Stimulated activated CD4-positive, alpha-beta T cell treated with anti-CD3 and anti-CD28 coated beads, TNF-alpha, amount 100 ng/mL, for 48 hours (primary cell): ENCODE measurements at places on chromosomes 3 and 15.
A peak's percentile ranks its signal among the peaks of the same experiment; 100 is the strongest.

DNA sequence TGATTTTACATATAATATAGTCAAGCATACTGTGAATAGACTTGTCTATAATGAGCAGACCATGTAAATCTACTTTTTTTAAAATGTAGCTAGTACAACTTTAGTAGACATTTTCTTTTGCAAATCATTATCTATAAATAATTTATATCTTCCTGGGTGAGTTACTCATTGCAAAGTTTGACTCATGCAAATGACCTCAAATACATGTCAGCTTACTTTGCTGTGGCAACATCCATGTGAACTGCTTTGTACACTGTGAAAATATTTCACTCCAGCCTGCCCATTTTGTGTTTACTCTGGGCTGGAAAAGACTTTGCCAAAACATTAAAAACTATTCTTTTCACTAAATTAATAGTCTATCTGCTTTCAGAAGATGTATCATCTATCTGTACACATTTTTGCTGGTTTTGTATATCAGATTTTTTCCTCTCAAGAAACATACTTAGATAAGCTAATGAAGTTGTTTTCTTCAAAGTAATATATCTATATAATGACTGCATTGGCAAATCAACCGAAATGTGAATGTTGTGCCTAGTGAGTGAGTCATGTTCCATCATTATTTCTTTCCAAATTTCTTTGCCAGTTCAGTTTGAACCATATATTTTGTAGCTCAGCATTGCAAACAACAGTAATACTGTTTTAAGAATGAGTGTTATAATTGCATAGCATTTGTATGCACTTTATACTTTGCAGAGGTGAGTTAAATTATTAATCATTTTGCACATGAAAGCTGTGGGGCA is 26.5 kb downstream of the IGSF10 start:
- DNase-seq = no peak

- no peak for DNase-seq
These were observed 163.8 kb downstream of the SV2B start for GRCh38 chr15:91263632-91264531.

GRCh38 chr15:101397521-101398003 is 91.9 kb downstream of the PCSK6 start:
- no peak for DNase-seq

- no peak for DNase-seq
These were observed 560.1 kb downstream of the NLGN1 start for GRCh38 chr3:173957646-173958045.

- DNase-seq = no peak
These were observed 326.6 kb downstream of the NR2F2 start for GRCh38 chr15:96657096-96657495.

GRCh38 chr15:91704343-91704742 is 149.2 kb upstream of the SLCO3A1 start:
- DNase-seq = no peak

DNA sequence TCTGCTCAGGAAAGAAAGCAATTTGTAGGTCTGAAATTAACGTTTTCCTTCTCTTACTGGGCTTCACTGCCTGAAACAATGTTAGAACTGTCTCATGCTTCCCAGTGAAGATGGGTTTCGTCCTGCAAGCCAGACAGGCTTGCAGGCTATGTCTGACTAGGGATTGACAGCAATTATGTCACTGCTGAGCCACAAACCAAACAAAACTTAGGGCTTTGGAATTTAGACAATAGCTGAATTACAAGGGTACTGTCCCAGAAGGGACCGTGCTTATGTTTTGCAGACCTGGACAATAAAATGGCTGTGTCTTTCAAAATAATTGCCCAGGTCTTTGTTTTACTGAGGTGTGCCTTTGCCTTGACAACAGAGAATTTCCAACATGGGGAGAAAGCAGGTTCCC is 46.3 kb upstream of the CCDC80 start:
- DNase-seq = no peak

- DNase-seq = no peak
These were observed 265.2 kb upstream of the ZNF385D start for GRCh38 chr3:22016197-22016596.

DNA sequence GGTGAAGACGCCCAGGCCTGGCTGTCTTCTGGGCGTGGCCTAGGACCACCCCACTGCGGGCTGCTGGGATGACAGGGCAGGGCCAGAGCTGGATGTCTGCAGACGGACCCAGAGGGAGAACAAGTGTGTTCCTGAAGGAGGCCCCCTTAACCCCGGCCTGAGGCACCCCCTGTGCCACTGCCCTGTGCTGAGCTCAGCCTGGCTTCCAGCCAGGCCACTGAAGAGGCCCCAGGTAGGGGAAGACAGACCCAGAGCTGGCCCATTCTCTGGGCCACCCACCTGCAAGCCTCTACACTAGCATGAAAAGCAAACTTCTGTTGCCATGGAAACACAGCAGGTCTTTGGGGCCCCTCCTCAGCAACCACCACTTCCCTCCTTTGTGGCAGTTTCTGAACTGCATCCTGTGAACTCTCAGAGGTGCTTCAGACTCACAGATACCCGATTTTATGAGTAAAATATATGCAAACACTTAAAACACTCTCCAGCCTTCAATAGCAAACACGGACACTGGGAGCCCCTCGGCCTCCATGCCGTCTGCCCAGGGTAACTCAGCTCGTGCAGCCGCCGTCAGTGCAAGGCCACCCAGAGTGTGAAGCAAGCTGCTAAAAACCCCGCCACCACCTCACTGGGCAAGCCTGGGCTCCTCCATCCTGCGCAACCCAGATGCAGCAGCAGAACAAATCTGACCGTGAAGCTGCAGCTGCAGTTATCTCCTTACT is 42.5 kb downstream of the CMTM6 start:
- DNase-seq = peak; percentile 51

- no peak for DNase-seq
These were observed 172.2 kb downstream of the PPM1L start for GRCh38 chr3:160928183-160928726.

DNA sequence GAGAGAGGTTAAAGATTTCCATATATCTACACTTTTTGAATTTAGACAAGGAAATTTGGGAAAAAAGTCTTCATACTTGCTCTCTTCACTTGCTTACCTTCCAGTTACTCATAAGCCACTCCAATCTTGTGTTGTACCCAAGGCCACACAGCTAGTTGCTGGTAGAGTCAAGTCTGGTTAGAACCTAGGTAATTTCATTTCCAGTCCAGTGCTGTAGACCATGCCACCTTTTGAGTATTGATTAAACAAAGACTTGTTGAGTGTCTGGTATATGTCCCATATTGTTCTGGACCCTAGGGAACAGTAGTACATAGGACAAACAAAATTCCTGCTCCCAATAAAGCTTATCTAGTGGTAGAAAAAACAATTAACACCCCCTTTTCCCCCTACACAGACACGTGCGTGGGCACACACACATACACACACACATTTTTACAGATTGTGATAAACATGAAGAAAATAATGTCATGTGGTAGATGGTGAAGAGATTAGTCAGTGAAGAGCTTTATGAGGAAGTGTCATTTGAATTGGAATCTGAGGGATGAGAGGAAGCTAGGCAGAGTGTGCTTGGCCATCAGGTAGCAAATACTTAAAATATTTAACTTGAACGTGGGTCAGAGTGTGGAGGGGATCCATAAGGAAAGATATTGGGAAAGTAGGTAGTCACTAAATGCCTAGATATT is 2.1 kb downstream of the CMC1 start:
- DNase-seq = no peak

DNA sequence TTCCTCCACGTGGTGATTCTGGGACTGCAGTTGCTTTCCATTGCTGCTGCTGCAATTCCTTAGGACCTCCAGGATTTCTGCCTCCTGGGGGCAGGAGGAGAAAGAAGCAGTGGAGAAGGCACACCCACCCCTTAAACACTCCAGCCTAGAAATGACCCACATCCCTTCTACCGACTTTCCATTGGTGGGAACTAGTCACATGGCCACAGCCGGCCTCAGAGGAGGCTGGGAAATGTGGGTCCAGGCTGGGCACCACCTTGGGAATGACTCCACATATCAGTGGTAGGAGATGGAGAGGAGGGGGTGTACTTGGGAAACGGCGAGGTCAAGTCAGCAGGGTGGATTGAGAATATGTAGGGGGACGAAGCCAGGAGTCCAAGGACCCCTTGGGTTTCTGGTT is 269.4 kb upstream of the CTDSPL start:
- no peak for DNase-seq

- DNase-seq = no peak
These were observed 35.2 kb downstream of the BDH1 start for GRCh38 chr3:197520311-197521276.

GRCh38 chr3:156688632-156689452 is 14.5 kb downstream of the TIPARP start:
- no peak for DNase-seq

DNA sequence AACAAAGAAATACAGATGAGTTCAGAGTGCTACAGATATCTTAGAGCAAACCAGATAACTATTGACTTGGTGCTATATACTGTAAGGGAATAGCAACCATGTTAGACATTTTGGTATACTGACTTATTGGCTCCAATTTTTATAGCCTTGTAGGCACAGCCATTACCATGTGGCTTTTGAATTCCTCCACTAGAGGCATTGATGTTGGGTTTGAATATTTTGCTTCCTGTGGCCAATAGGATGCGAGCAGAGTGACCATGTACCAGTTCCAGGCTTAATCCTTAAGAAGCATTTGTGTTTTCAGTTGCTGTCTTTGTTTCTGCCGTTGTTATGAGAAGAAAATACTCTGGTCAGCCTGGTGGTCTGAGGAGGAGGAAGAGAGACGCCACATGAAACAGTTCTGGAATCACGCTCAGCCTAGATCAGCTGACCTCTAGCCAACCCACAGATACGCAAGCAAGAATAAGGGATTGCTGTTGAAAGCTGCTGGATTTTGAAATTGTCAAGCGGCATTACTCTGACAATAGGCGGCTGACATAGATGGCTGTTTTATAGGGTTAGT is 109.4 kb upstream of the TNIK start:
- no peak for DNase-seq

- DNase-seq = no peak
These were observed 33.7 kb downstream of the FLNB start for GRCh38 chr3:58041826-58042324.

- DNase-seq = no peak
These were observed 54.5 kb upstream of the CHRNA7 start for GRCh38 chr15:31975830-31976229.

DNA sequence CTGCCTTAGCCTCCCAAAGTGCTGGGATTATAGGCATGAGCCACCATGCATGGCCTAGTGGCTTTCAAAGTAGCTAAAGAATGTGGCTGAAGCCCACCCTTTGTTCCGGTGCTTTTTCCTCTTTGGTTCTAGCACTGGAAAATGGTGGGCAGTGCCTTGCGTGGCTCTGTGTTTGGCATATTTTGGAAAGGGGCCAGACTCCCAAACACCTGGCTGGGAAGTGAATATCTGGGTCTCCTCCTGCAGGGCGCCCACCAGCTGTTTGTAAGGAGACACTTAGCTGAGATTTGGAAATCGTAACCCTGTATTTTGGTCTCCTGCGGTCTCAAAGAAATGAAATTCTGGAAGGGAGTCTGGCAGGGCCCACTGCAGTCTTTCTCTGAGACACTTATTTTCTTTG is 336.4 kb downstream of the IL20RB start:
- no peak for DNase-seq

GRCh38 chr3:166889241-166889640 is 490.9 kb downstream of the ZBBX start:
- DNase-seq = no peak

- peak; percentile 39 for DNase-seq
These were observed 35.5 kb upstream of the PLCL2 start for GRCh38 chr3:16849229-16849628.
